ENCODE measurements at places on chromosomes 3 and 15.

DNA sequence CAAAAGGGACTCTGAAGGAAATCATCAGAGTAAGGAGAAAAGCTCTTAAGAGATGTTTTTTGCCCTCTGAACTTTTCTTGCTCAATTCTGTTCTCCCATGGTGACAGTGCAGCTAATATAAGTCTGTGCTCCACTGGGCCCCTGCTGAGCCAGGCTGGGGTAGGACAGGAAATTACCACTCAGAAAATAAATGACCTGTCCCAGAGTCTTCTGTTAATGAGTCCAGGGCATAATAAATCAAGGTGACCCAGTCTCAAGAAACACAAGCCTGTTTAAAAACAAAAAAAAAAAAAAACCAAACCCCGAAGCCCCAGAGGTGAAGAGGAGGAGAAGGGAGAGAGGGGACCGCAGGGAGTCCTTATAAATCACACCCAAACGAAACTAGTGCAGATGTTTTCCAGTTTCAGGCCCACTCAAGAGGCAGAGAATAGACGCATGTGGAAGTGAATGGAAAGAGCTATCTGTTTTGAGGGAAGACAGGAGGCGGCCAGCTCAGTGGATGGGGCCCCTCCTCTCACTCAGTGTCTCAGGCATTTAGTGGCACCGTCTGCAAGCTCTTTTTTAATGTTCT lies 59.8 kb upstream of the BOC start:
- no peak for DNase-seq

GRCh38 chr3:129277829-129278271 lies 820 bp upstream of the HMCES start:
- no peak for DNase-seq

- no peak for DNase-seq
These were observed 21.9 kb downstream of the PLCL2 start for GRCh38 chr3:16906682-16907081.

DNA sequence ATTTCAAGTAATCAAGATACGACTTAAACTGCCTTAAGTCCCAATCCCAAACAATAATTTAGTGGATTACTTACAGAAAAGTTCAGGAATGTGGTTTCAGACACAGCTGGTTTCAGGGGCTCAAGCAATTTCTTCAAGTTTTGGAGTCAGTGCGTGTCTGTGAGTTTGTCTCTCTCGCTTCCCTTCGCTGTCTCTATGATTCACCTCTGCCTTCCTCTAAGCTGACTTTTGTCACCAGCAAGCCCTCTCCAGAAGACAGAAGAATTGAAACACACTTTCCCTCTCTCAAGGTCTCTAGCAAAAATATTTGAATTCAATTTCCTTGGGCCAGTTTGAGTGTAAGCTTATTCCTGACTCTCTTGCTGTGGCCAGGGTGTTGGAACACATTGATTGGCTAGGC lies 392.4 kb downstream of the EDEM1 start:
- no peak for DNase-seq

DNA sequence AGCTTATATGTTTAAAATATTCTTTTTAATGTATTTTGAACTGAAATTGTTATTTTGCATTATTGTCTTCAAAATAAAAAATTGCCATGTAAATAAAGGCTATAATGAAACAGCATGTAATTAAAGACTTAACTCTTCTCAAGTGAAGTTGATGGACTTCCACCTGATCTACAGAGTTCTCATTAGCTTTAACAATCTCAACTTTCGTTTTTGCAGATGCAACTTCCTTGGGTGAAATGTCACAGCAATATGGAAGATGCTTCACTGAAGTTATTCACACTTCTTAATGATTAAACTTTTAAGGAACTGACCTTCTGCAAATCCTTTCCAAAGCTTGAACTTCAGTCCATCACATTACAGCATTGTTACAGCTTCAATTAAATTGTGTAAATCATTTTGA lies 63.6 kb downstream of the OSTN start:
- no peak for DNase-seq

GRCh38 chr3:195895078-195895860 lies 13.1 kb downstream of the TNK2 start:
- no peak for DNase-seq

GRCh38 chr3:22732641-22733040 lies 470.5 kb upstream of the UBE2E2 start:
- no peak for DNase-seq

GRCh38 chr3:177446165-177446601 lies 248.9 kb upstream of the TBL1XR1 start:
- DNase-seq = no peak

DNA sequence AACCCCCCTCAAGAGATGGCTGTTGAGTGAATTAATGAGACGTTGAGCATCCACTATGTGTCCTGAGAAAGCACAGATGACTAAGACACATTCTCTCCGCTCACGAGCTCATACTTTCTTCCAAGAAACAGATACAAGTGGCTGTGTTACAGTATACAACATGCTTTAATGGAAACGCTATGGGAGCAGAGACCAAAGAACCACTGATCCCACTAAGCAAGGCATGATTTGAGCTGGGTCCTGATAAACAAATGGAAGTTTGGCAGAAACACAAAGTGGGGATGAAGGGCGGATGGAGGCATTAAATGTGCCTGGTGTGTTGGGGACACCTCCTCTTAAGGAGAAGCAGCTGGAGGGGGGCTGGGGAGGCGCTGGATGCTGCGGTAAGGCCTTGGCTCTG lies 129.4 kb downstream of the UACA start:
- DNase-seq = no peak

DNA sequence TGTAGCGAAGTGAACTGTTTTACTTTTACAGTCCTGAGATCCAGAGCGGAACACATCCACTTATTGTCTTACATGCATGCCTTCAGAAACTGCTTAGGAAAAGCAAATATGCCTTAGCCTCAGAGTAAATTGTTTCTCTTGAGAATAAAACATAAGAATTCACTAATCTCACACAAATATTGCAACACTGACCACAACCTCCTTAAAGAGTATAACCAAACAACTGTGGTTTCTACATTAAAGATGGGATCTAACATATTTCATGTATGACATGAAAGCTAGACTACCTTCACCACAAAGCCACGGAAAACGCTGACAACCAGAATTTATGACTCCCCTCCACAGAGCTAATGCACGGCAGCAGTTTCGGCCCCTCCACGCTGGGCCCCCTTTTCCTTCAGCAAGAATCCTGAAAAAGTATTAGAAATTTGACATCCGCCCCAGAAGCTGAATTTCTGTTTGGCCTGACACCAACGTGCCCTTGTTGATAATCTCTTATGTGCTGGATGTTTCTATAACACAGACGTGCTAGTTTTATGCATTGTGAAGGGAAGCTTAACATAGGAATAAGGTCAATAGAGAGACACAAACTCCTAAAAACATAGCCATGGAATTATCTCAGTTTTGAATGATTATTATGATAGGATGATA lies 84.6 kb downstream of the GREM1 start:
- no peak for DNase-seq

DNA sequence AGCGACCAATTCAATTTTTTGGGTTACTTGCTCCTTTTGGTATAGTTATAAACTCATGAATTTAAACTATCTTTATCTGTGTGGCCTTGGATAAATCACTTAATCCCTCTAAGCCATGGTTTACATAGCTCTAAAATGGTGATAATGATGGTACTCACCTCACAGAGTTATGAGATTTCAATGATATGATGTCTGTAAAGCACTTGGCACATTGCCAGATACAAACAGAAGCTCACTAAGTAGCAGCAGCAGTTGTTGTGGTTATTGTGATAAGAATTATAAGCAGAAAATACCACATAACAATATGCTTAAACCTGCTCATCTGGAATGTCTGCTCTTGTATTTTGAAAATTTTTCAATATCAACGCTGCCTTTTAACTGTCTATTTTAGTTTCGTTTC lies 185.1 kb upstream of the SNTN start:
- DNase-seq = no peak

DNA sequence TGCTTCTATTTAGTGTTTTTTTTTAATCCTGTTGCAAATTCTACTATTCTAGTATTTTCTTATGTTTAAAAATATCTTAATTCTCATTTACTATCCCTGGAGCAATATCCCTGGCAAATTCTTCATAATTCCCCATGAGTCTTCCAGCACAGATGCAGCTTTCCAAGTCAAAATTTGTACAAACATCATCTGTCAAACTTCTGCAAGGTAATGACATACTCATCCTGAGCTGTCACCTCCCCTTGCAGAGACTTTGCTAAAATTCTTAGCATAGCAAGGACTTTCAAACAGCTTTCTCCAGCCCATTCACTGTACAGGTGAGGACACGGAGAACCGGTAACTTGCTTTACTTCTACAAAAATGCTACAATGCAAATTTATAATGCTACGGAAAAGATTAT lies 28.6 kb upstream of the VGLL4 start:
- DNase-seq = no peak

GRCh38 chr3:2526926-2527325 lies 428.3 kb downstream of the CNTN4 start:
- no peak for DNase-seq

- DNase-seq = no peak
These were observed 164.3 kb upstream of the GMNC start for GRCh38 chr3:191026746-191027145.

DNA sequence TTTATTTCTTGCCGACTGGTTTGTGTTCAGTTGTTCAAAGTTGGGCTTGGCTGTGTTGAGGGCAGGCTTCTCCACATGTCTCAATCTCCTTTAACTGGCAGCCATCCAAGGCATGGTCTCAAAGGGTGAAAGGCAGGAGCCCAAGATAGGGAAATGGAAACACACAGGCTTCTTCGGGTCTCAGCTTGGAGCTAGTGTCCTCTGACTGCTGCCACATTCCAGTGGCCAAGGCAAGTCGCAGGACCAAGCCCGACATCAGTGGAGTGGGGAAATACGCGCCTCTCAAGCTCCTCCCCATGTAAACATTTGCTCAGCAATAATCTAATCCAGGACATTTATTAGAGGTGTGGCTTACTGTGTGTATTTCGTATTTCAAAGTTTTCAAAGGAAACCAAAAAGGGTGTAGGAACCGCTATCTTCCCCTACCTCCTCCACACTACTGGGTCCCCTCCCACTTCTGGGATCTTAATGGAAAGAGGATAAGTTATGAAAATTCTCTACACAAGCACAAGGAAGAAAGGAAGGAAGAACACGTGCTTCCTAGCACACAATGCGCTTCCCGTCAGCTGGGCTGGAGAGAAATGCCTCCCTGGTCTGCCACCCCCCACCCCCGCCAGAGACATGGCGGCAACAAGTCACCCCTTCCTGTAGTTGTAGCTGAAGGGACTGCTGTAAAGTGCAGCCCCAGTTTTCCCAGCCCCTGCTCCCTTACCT lies 181.7 kb downstream of the FAM43A start:
- no peak for DNase-seq

DNA sequence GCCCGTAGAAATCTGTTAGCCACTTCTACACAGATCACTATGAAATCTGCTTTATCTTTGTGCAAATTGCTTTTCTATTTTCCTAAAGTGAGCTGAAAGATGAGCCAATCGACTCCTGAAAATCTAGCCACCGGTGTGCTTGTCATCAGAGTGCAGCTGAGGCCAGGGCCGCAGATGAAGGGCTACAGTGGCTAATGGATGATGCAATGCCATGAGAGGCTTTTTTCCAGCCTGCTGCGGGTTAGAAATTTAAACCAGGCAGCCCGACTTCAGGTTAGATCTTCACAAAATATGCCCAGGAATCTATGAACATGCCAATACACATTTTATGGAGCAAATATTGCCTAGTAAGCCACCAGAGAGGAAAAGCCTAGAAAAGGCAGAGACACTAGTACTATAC lies 948.2 kb upstream of the CFAP20DC start:
- DNase-seq = no peak

DNA sequence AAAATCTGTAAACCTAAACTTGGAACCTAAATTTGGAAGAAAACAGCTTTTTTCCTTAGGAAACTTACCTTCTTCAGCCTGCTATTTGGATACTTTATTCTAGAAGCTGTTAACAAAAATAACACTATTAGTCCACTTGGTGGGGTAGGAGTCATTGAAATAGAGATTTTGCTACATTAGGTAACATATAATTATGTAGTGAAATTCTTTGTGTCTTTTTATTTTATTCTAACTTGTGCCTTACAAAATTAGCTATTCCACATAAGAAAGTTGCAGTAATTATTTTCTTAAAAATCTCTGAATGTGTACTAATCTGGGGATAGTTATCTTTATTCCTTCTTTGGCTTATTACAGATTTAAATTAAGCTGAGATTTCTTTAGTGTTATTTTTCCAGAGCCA lies 360.4 kb upstream of the ROBO2 start:
- no peak for DNase-seq

- DNase-seq = no peak
These were observed 182.2 kb upstream of the ICE2 start for GRCh38 chr15:60661080-60661645.

GRCh38 chr3:134622806-134623365 lies 27.9 kb downstream of the KY start:
- no peak for DNase-seq

GRCh38 chr15:67884514-67885174 lies 44.8 kb upstream of the RNU6-1 start:
- DNase-seq = no peak

DNA sequence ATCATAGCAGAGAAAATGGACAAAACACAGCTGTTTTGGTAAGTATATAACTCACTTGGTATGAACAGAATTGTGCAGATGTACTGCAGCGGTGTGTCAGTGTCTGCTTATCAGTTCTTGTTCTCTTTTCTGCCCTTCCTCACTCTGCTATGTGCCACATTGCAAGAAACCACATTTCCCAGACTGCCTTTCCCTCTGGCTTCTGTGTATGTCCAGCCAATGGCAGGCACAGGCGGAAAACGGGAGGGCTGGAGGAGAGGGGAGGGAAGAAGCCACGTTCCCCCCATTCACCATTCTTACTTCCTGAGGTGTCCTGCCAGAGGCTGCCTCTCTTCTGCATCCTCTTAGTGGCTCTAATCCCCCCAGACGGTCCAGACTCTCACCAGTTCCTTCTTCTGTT lies 15.4 kb downstream of the HHLA2 start:
- no peak for DNase-seq

- DNase-seq = no peak
These were observed 591.6 kb upstream of the AGTR1 start for GRCh38 chr3:148106062-148106461.

GRCh38 chr3:183434503-183434902 lies 6.1 kb upstream of the MCF2L2 start:
- DNase-seq = no peak

GRCh38 chr3:178435575-178435974 lies 100.7 kb upstream of the KCNMB2 start:
- DNase-seq = no peak

DNA sequence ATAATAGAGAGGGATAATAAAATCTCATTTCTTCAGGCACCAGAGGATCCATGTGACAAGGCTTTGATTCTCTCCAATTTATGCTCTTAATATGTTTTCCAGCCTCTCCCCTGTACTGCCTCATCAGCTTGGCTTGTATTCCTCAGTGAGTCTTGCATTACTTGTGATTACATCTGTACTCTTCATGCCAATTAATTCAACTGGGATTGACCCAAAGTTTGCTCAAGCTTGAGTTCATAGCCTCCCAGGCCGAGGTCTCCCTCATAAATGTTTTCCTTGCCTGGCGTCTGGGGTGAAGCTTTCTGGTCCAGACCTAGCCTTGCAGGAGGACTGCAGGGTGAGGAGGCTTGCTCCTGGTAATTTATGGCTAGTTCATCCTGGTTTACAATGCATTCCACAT lies 146.9 kb downstream of the CHST2 start:
- DNase-seq = no peak

Measured in LNCaP clone FGC (cell line).